ENCODE measurements at places on chromosomes 6 and 20. TPM values are rescaled to one million over a fixed set of nuclear protein-coding genes. Genes with fewer than 3 reads are reported as not detected.

GRCh38 chr20:37519508-37520418 lies 1.3 kb upstream of the NNAT start:
- DNase-seq = peak; percentile 32

GRCh38 chr6:139334806-139335446 lies 39.5 kb downstream of the CITED2 start:
- DNase-seq = no peak

- DNase-seq = no peak
Measured at GRCh38 chr6:119609865-119610264, 260.3 kb upstream of the MAN1A1 start.

DNA sequence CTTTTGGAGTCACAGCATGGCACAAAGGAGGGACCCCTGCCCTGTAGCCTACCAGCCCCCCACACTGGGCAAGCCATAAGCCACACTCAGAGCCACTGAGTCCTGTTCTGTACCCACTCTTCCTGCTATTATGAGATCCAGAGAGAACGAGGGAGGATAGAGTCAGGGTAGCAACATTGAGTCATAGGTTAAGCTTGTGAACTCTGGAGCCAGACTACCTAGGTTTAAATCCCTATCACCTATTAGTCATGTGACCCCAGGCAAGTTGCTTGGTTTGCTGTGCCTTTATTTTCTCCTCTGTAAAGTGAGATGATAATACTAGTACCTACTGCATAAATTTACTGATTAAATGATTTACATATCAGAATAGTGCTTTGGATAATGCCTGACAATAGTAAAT lies 540 bp downstream of the CNBD2 start:
- no peak for DNase-seq

ETV7 gene
- total RNA-seq = not detected

C4A gene
- total RNA-seq = 6.6 TPM
